ENCODE measurements at places on chromosomes 2 and 18.

DNA sequence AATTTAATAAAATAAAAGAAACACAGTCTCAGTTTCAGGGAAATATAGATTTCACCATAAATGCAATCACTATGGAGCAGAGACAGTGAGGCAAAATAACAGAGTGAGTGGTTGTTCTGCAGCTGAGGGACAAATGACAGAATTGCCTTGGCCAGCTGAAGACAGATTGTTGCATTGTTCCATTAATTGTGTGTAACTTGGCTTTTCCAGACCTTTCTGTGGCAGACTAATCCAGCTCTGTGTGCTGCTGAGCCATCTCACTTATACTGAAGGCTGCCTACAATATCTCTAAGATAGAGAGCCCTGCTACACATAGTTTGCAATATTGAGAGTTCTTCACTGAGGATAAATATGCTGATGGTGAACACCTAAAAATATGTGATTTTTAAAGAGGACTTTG, 11.5 kb downstream of the LRRTM1 start:
- DNase-seq = peak; percentile 5

DNA sequence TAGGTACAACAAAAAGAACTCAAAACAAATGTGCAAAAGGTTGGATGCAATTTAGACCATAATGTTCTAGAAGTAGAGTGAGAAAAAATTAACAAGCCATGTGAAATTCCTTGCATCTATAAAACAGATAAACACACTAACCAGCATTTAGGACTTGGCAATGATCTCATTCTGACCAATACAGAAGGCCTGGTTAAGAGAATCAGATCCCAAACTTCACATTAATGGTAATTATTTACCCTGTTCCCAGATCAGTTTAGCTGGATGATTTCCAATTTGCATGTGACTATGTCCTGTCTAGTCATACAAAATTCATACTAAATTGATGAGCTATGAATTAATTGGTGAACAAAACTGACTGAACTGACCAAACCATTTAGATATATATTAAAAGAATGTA, 98.4 kb upstream of the FIGN start:
- no peak for DNase-seq

DNA sequence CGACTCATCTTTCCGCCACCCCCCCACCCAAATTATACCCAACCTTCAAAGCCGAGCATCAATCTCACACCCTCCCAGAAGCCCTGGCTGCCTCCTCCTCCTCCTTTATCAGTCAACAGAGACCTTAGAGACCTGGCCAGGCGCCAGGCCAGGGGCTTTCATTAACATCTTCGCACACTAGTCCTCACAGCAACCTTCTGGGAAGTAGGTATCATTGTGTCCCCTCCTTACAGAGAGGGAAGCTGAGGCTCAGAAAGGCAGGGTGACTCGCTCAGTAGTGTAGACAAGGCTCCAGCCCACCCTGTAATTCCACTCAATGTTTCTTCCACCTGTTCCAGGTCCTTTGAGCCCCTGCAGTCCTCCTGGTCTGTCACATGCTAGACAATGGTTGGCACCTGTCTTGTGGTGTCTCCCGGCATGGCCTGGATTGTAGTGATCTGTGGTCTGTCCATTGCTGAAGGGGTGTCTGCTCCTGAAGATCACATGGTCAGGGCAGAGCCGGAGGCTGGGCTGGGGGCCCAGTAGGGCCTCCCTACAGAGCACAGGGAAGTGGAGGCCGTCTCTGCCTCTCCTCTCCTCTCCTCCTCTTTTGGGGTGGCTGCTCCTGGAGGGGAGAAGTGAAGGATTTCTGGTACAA, 36.0 kb downstream of the KLHL29 start:
- no peak for DNase-seq

DNA sequence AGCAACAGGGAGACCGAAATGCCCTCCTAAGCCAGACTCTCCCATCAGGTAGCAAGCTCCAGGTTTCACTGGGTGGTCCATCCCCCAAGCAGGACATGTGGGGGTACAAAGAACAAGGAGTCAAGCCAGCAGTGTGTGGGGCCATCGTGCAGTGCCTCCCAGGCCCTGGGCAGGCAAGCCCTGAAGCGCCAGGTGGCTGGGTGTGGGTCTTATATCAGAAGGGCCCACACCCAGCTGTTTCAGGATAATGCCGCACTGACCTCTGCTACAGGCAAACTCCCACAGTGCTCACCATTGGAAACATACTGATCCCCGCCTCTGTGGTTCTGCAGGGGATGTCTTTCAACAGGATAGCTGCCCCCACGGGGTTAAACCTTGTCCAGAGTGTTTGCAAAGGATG, 174.2 kb upstream of the SMAD2 start:
- no peak for DNase-seq

All from NCI-H2227 treated with DMSO at 0.1 percent for 48 hours (cell line).